Activated gamma-delta T cell (primary cell): ENCODE measurements at places on chromosomes 3 and 15.

GRCh38 chr3:73624821-73625665 is at the start of gene PDZRN3:
TSS of gene PDZRN3 (minus strand) at chr3:73624941.
- DNase-seq: peak; percentile 9

DNA sequence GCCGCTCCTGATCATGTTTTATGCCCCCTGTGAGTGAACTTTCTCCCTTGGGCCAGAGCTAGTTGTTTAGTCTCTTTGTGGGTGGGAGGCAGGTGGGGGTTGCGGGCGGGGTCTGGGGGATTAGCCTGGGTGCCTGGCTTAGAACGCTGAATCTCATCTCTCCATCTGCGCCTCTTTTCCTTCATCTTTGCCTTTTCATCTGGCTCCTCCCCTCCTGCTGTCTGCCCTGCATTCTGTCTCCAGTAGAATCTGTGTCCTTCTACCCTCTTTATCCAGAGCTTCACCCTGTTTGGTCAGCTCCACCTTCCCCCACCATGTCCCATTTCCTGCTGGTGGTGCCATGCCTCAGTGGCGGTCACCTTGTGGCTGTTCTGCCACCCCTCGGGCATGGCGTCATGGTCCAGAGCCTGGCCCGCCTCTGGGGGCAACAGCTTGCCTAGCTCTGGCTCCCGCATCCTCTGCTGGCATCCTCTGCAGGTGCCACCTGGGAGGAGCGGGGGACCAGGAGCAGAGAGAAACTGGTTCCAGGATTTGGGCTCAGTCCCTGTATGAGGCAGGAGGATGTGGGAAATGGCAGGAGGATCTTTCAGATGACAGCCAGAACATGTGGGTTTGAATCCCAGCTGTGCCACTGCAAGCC is 44.3 kb downstream of the PDIA5 start:
- no peak for DNase-seq

DNA sequence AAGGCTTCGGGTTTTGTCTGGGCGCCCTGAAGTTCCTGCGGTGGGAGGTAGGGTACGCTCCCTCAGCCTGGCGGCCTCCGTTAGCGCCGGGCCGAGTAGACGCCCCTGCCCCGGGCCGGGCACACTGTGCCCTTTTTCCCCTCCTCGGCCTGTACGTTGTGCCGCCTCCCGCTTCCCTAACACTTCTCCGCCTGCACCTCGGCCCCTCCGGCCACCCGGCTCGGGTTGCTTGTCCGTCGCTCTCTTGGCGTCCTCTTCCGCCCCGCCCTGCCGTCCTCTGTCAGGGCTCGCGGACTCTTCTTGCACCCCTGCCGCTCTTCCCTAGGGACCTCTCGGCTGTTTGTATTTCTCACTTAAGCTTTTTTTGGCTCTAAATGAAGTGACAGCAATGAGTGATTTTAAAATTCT is 384 bp downstream of the KNL1 start:
- no peak for DNase-seq

- no peak for DNase-seq
Measured at GRCh38 chr3:58474348-58474911, 17.5 kb upstream of the KCTD6 start.

GRCh38 chr3:121690777-121691405 is 30.2 kb upstream of the HCLS1 start:
- no peak for DNase-seq
